Uterus (tissue), 4 donors: ENCODE measurements at places on chromosomes 3 and 15.

DNA sequence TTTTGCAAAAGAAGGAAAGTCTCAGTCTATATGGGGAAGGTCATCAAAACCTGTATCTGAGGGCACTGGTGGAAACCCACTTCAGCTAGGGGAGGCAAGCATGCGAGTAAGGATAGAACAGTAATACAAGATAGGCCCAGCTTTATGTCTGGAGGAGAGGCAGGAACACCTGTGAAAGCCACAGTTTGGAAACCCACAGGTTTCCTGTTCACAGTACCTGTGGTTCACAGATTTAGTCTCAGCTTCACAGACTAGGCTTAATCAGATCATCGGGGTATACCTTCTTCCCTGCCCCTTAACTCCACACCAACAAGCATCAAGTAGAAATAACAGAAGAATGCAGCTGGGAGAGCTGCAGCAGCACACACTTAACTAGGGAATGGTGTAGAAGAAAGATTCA lies 36.2 kb downstream of the C2CD4B start:
- no peak for DNase-seq

DNA sequence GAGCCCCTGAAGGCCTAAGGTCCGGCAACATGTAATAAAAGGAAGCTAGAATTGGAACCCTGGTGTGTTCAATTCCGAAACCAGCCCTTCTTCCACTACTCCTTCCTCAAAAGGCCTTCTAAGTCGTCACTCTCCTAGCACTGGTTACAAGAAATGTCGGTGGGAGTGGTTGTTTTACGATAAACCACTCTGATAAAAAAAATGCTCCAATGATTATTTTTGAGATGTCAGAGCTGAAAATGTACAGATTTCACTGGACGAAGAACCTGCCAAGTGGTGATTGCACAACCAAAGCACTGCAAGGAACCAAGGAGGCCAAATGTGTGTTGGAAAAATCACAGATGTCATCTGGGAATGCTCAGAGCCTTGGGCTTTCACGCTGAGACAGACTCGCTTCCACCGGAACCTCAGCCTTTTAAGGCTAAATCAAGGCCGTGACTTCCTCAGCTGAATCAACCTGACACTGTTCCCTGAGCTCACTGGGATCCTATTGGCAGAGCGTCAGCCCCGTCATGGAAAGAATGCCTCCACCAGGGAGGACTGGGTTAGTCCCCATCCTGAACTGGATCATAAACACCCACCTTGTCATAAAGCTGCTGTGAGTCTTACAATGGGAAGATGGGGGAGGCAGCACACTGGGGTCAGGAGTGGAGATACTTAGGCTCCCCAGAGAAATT lies 108.1 kb upstream of the THBS1 start:
- DNase-seq = peak; percentile 98

DNA sequence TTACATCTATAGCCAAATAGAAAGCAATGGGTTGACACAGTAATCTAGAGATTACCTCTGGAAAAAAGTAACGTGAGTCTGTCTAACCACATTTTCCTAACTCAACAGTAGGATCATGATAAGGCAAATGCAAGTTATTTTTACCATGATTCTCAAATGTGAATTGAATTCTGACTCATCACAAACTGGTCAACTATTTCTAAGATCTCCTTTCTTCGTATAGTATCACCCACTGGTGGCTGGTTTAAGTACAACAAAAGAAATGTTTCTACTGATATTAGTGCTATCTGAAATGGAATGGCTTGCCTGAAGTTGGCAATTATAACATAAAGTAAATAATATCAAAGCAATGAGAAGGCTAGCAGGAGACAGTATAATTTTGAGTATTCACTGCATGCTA lies 102.2 kb downstream of the ABI3BP start:
- no peak for DNase-seq

DNA sequence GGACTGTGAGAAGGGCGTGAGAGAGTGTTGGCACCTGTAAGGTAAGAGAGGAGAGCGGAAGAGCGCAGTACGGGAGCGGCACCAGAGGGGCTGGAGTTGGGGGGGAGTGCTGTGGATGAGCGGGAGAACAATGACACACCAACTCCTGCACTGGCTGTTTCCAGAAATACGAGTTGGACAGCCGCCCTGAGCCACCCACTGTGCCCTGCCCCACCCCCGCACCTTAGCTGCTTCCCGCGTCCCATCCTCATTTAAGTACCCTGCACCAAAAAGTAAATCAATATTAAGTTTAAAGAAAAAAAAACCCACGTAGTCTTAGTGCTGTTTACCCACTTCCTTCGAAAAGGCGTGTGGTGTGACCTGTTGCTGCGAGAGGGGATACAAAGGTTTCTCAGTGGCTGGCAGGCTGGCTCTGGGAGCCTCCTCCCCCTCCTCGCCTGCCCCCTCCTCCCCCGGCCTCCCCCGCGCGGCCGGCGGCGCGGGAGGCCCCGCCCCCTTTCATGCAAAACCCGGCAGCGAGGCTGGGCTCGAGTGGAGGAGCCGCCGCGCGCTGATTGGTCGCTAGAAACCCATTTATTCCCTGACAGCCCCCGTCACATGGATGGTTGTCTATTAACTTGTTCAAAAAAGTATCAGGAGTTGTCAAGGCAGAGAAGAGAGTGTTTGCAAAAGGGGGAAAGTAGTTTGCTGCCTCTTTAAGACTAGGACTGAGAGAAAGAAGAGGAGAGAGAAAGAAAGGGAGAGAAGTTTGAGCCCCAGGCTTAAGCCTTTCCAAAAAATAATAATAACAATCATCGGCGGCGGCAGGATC lies at the start of gene SOX2:
Gene SOX2, plus strand, starts transcription at position 601 of the 811 bp plus-strand sequence. CDS start 436 bp downstream, outside the sequence.
- DNase-seq = no peak

DNA sequence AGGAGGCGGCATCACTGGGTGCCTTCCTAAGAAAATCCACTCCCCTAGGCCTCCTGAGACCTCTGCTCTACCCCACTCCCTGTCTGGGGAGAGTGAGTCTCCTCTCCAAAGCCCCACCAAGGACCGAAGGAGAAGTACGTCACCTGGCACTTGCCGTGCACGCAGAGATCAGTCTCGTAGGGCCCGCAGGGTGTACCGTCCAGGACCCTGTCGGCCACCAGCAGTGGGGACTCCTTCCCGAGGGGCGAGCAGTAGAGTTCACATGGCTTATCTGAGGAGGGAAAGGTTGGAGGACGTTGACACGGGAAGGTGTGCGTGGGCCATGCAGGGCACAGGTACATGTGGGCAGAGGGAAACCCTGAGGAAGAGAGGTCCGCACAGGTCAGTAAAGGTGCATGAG lies 232.9 kb downstream of the ADAMTS17 start:
- no peak for DNase-seq

DNA sequence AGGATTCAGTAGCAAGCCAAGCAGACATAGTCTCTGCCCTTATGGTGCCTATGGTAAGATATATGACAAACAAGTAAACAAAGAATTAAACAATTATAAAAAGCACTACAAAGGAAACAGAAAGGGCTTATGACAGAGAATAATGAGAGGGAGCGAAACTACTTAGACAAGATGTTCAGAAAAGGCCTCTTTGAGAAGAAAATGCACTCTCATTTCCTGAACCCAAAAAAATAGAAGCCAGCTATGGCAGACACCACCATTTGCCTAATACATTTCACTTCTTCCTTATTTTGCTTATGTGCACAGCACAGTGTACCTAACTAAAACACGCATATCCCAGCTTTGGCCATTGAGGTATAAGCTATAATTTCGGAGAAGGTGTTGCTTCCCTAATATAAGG lies 465.5 kb upstream of the PPP2R3A start:
- DNase-seq = no peak

DNA sequence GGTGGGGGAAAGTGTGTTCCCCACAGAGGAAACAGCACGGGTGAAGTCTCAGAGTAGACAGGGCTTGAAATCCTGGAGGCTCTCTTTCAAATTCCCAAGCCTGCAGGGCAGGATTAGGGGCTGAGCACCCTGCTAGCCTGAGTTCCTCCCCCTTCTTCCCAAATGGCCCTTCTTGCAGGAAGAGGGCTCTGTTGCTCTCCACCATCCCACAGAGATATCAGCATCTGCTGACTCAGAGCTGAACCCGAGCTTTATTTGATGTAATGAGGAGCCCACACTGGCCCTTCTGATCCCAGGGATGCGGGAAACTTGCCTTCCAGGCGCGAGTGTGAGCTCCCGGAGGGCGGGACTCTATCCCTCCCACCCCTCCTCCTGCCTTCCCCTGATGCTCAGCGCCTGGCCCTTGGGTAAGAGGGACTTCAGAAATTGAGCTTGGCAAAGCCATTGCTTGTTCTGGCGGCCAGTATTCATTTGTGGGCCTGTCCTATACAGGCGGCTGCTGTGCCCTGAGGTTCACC lies 1.4 kb upstream of the STRA6 start:
- DNase-seq = peak; percentile 75

DNA sequence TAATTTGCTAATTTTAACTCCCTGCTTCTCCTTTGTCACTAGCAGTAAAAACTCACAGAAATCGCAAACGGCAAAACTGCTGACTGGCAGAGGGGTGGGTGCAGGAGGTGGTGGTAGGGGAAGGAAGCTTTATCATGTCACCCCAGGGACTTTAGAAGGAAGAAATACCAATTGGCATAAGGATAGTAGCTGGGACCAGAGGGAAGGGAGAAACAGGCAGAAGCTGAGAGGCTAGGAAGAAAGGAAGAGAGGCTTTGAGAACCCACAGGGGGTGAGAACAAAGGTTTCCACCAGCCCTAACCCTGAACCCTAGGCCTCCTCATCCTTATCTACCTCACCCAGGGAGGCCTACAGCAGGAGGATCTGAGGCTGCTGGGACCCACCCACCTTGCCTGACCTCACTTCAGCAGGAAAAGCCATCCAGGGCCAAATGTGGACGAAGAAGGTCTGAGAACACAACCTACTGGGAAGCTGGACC lies 10.7 kb downstream of the ITGB5 start:
- DNase-seq = no peak

- DNase-seq = no peak
Observed at GRCh38 chr3:100129941-100130340, 15.6 kb upstream of the FILIP1L start.

GRCh38 chr3:58358092-58358491 lies 25.4 kb downstream of the PXK start:
- DNase-seq = no peak

DNA sequence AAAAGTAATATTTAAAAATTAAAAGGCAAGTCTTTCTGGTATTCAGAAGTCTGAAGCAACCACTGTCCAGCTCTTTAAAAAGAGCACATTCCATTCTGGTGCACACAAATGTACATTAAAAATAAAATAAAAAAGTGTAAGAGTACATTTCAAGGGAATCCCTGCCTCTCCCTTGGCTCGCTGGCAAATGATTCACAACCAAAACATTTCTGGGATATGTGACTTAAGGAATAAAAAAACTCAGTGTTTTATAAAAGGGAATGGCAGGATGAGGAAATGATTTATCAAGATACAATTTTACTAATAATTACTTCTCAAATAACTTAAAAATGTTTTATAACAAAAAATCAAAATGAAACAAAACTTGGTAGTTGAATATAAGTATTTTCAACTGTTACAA lies 23.8 kb upstream of the ANXA2 start:
- no peak for DNase-seq

DNA sequence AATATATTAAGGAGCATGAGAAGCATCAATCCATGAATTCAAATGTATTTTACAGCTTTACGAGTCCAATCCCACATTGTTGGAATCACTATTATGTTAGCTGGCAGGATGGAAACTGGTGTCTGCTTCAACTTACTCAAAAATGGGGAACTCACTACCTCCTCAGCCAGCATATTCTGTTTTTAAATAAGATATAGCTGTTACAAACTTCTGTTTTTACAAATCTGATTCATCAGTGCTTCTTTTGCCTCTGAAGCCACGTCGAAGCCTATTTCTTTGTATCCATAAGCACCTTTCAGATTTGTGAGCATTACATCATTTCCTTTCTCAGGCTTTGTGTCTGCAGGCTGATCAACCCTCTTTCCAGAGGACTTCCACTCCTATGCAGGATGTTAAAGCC lies 105.9 kb downstream of the TPRG1 start:
- DNase-seq = no peak

DNA sequence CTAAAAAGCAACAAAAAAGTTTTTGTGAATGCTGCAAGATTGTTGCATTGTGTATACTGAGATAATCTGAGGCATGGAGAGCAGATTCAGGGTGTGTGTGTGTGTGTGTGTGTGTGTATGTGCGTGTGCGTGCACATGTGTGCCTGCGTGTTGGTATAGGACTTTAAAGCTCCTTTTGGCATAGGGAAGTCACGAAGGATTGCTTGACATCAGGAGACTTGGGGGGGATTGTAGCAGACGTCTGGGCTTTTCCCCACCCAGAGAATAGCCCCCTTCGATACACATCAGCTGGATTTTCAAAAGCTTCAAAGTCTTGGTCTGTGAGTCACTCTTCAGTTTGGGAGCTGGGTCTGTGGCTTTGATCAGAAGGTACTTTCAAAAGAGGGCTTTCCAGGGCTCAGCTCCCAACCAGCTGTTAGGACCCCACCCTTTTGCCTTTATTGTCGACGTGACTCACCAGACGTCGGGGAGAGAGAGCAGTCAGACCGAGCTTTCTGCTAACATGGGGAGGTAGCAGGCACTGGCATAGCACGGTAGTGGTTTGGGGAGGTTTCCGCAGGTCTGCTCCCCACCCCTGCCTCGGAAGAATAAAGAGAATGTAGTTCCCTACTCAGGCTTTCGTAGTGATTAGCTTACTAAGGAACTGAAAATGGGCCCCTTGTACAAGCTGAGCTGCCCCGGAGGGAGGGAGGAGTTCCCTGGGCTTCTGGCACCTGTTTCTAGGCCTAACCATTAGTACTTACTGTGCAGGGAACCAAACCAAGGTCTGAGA lies 4.7 kb downstream of the BHLHE40 start:
- peak; percentile 63 for DNase-seq
